Fibroblast of the aortic adventitia (primary cell): ENCODE measurements at places on chromosomes 11 and 22. TPM values are rescaled to one million over a fixed set of nuclear protein-coding genes. Genes with fewer than 3 reads are reported as not detected.

TMPRSS5 gene
- 0.09 TPM in 1 of 2 replicates, not detected in the other for total RNA-seq

GTSE1 gene
- total RNA-seq, result 1.3 and 13.4 TPM in 2 replicates

GSTT2B gene
- total RNA-seq, result 4.9 and 9.0 TPM in 2 replicates

MS4A3 gene
- not detected in 2 replicates for total RNA-seq

TMPRSS4 gene
- not detected in 2 replicates for total RNA-seq

ACRV1 gene
- total RNA-seq, result not detected in 2 replicates

CASTOR1 gene
- 0.16 and 4.9 TPM in 2 replicates for total RNA-seq

SLC22A8 gene
- total RNA-seq, result not detected in 2 replicates

MRGPRX3 gene
- not detected in 2 replicates for total RNA-seq

MICAL2 gene
- 31.9 and 146 TPM in 2 replicates for total RNA-seq

MS4A14 gene
- not detected in 2 replicates for total RNA-seq

TRIM5 gene
- total RNA-seq, result 32.5 and 38.5 TPM in 2 replicates

RAB3IL1 gene
- total RNA-seq, result 17.1 and 50.7 TPM in 2 replicates

CBLIF gene
- not detected in 2 replicates for total RNA-seq

KLHDC7B gene
- total RNA-seq, result 1.1 and 2.4 TPM in 2 replicates

AASDHPPT gene
- 30.7 and 52.3 TPM in 2 replicates for total RNA-seq

CHST1 gene
- 0.09 and 0.82 TPM in 2 replicates for total RNA-seq

STT3A gene
- 285 and 375 TPM in 2 replicates for total RNA-seq

CAPN1 gene
- 43.2 and 164 TPM in 2 replicates for total RNA-seq

TECTA gene
- 0.36 and 1.5 TPM in 2 replicates for total RNA-seq

CASP5 gene
- not detected in 2 replicates for total RNA-seq

RGL4 gene
- not detected in 2 replicates for total RNA-seq

RFPL1 gene
- total RNA-seq, result not detected in 2 replicates

HBG2 gene
- total RNA-seq, result not detected in 2 replicates

OR51I1 gene
- 0.09 TPM in 1 of 2 replicates, not detected in the other for total RNA-seq

BTG4 gene
- 0.36 TPM in 1 of 2 replicates, not detected in the other for total RNA-seq

ZNF195 gene
- total RNA-seq, result 11.4 and 18.1 TPM in 2 replicates

SLC22A24 gene
- total RNA-seq, result not detected in 2 replicates

TBX1 gene
- total RNA-seq, result 2.8 TPM in 1 of 2 replicates, not detected in the other

TMEM121B gene
- 0.09 and 0.16 TPM in 2 replicates for total RNA-seq

ART5 gene
- total RNA-seq, result 0.81 and 3.4 TPM in 2 replicates

OR52N4 gene
- total RNA-seq, result not detected in 2 replicates

PANX3 gene
- total RNA-seq, result not detected in 2 replicates

SMIM35 gene
- not detected in 2 replicates for total RNA-seq

SELENOH gene
- 63.4 and 139 TPM in 2 replicates for total RNA-seq

UBASH3B gene
- 3.5 and 23.2 TPM in 2 replicates for total RNA-seq

BARX2 gene
- total RNA-seq, result not detected in 2 replicates

PHLDB1 gene
- total RNA-seq, result 49.1 and 93.5 TPM in 2 replicates

ZBTB16 gene
- 0.27 and 0.41 TPM in 2 replicates for total RNA-seq

OR4C15 gene
- not detected in 2 replicates for total RNA-seq

UBQLNL gene
- total RNA-seq, result 0.36 and 0.41 TPM in 2 replicates

BACE1 gene
- 33.4 and 50.0 TPM in 2 replicates for total RNA-seq

CYP2R1 gene
- 10.2 and 14.3 TPM in 2 replicates for total RNA-seq

MDK gene
- total RNA-seq, result 52.2 and 96.0 TPM in 2 replicates
